Activated T-cell treated with anti-CD3 and anti-CD28 coated beads, Interleukin-2, amount 50 U/mL, for 72 hours (primary cell): ENCODE measurements at places on chromosomes 5 and 9. TPM values are rescaled to one million over a fixed set of nuclear protein-coding genes. Genes with fewer than 3 reads are reported as not detected.

DNA sequence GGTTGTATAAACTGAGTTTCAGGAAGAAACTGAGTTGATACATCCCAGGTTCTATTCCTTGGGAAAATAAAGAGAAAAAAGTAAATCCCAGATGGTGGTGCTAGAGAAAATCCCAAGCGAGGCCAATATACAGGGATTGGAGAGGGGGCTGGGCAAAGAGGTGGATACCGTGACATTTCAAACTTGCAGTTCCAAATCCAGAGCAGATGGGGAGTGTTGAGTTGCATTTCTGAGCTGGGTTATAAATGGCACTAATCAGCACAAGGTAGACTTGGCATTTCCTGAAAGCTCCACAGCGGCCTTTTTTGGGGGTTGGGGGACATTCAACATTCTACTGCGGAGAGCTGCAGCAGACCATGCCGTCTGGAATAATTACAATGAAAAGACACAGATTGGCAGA is 224.4 kb downstream of the NXNL2 start:
- DNase-seq, result no peak
- peaks cover 42% of the 10 kb centered on the region for H3K27me3 ChIP-seq
- no peaks in the 10 kb centered on the region for H3K4me1 ChIP-seq
- H3K36me3 ChIP-seq, result no peaks in the 10 kb centered on the region

- peak overlapping the region; percentile 73 for H3K27ac ChIP-seq
- no peak for DNase-seq
- H3K4me3 ChIP-seq, result peak overlapping the region; percentile 42
- peaks cover 15% of the 10 kb centered on the region for H3K36me3 ChIP-seq
These were observed 6.3 kb upstream of the GZMA start for GRCh38 chr5:55096182-55096581.

- H3K36me3 ChIP-seq, result no peaks in the 10 kb centered on the region
- H3K27me3 ChIP-seq, result no peaks in the 10 kb centered on the region
- DNase-seq, result no peak
- peaks cover 20% of the 10 kb centered on the region for H3K4me1 ChIP-seq
These were observed 52.8 kb downstream of the ARL15 start for GRCh38 chr5:54257366-54258118.

CER1 gene
- total RNA-seq, result not detected

GRCh38 chr5:159402856-159403255 is 72.6 kb upstream of the IL12B start:
- H3K36me3 ChIP-seq, result no peaks in the 10 kb centered on the region
- peaks cover 54% of the 10 kb centered on the region for H3K27me3 ChIP-seq
- DNase-seq, result no peak
- no peaks in the 10 kb centered on the region for H3K4me1 ChIP-seq
- no peak overlapping the region for H3K27ac ChIP-seq

USP20 gene
- total RNA-seq, result 74.4 TPM

- no peaks in the 10 kb centered on the region for H3K4me1 ChIP-seq
- H3K36me3 ChIP-seq, result peaks cover 3% of the 10 kb centered on the region
- DNase-seq, result no peak
These were observed 28.8 kb upstream of the CAVIN4 start for GRCh38 chr9:100549048-100549447.

- H3K4me3 ChIP-seq, result no peak overlapping the region
- H3K36me3 ChIP-seq, result no peaks in the 10 kb centered on the region
- no peaks in the 10 kb centered on the region for H3K27me3 ChIP-seq
- DNase-seq, result no peak
- no peak overlapping the region for H3K27ac ChIP-seq
These were observed 29.6 kb downstream of the SPRY4 start for GRCh38 chr5:142295084-142295758.

DNA sequence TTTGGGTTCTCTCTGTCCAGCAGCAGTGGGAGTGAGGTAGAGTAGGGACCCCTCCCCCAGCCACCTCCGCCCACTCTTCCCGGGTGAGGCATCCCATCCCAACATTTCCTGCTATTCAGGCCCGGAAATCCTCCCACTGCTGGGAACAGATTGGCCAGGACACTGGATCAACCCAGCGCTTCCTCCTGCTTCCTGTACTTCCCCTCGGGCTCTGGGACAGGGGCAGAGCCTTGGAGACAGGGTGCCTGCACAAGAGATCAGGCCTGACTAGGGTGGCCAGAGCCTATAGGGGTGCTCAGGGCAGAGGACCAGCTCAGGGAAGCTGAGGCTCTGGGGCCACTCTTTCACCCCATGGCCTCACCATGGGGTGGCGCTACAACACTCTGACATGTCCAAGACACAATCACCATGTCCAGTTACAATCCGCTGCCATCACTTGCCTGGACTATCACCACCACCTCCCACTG is 14.5 kb downstream of the SH2D3C start:
- no peak overlapping the region for H3K4me3 ChIP-seq
- peaks cover 61% of the 10 kb centered on the region for H3K4me1 ChIP-seq
- no peak for DNase-seq

GRCh38 chr5:43034591-43034968 is 5.5 kb downstream of the ANXA2R start:
- H3K27me3 ChIP-seq, result no peaks in the 10 kb centered on the region
- DNase-seq, result no peak
- H3K4me3 ChIP-seq, result peak overlapping the region; percentile 10
- peak overlapping the region; percentile 15 for H3K27ac ChIP-seq
- H3K36me3 ChIP-seq, result peaks cover 2% of the 10 kb centered on the region

- no peak overlapping the region for H3K27ac ChIP-seq
- no peaks in the 10 kb centered on the region for H3K4me1 ChIP-seq
- no peaks in the 10 kb centered on the region for H3K36me3 ChIP-seq
- DNase-seq, result no peak
These were observed 9.9 kb downstream of the SEPTIN8 start for GRCh38 chr5:132767150-132767549.

- DNase-seq, result no peak
- H3K27ac ChIP-seq, result no peak overlapping the region
- H3K4me3 ChIP-seq, result no peak overlapping the region
These were observed 9.8 kb upstream of the CPLX2 start for GRCh38 chr5:175861337-175862130.

MRPL50 gene
- total RNA-seq, result 11.6 TPM

- no peaks in the 10 kb centered on the region for H3K4me1 ChIP-seq
- no peak overlapping the region for H3K27ac ChIP-seq
- no peak overlapping the region for H3K4me3 ChIP-seq
- H3K27me3 ChIP-seq, result peaks cover 29% of the 10 kb centered on the region
- peaks cover 4% of the 10 kb centered on the region for H3K36me3 ChIP-seq
- DNase-seq, result no peak
These were observed 5.3 kb downstream of the FBN2 start for GRCh38 chr5:128532776-128533175.

PCDHB5 gene
- not detected for total RNA-seq

- DNase-seq, result no peak
- no peaks in the 10 kb centered on the region for H3K4me1 ChIP-seq
- peak overlapping the region; percentile 39 for H3K4me3 ChIP-seq
- H3K27me3 ChIP-seq, result peaks cover 31% of the 10 kb centered on the region
- H3K27ac ChIP-seq, result no peak overlapping the region
These were observed 6.5 kb downstream of the ADAMTS13 start for GRCh38 chr9:133428617-133429101.

- no peak for DNase-seq
- no peaks in the 10 kb centered on the region for H3K36me3 ChIP-seq
- H3K27me3 ChIP-seq, result no peaks in the 10 kb centered on the region
- H3K27ac ChIP-seq, result no peak overlapping the region
- no peak overlapping the region for H3K4me3 ChIP-seq
These were observed 668.3 kb downstream of the DNAH5 start for GRCh38 chr5:13276156-13276555.

APBA1 gene
- 0.74 TPM for total RNA-seq

DNA sequence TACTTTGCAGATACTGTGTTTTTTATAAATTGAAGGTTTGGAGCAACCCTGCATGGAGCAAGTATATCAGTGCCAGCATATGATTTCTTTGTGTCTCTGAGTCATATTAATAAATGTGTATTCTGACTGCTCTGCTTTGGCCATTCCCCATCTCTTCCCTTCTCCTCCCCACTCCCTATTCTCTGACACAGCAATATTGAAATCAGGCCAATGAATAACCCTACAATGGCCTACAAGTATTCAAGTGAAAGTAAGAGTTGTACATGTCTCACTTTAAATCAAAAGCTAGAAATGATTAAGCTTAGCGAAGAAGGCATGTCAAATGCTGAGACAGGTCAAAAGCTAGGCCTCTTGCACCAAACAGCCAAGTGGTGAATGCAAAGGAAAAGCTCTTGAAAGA is 82.2 kb upstream of the TLX3 start:
- no peak overlapping the region for H3K4me3 ChIP-seq
- H3K27me3 ChIP-seq, result peaks cover 1% of the 10 kb centered on the region
- H3K36me3 ChIP-seq, result no peaks in the 10 kb centered on the region
- H3K4me1 ChIP-seq, result no peaks in the 10 kb centered on the region

DNA sequence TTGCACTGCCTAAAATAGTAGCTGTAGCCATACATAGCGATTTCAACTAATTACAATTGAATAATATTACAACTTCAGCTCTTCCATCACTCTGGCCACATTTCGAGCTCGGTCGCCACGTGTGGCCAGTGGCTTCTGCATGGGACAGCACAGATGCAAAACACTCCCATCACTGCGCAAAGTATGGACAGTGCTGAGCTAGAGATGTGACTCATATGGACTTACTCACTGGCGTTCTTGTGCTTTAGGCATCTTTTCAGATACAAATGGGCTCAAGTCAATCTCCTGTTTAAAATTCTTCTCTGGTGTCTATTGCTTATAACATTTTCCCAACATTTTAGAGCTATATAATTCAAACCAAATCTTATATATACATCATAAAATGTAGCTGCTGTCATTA is 222.7 kb downstream of the ELAVL2 start:
- no peaks in the 10 kb centered on the region for H3K27me3 ChIP-seq
- H3K27ac ChIP-seq, result no peak overlapping the region
- no peak for DNase-seq

APBB3 gene
- 38.2 TPM for total RNA-seq

GRCh38 chr5:143237664-143238063 is 165.8 kb downstream of the NR3C1 start:
- no peak for DNase-seq
- H3K36me3 ChIP-seq, result no peaks in the 10 kb centered on the region
- no peaks in the 10 kb centered on the region for H3K4me1 ChIP-seq
- no peak overlapping the region for H3K4me3 ChIP-seq
- H3K27me3 ChIP-seq, result no peaks in the 10 kb centered on the region

DNA sequence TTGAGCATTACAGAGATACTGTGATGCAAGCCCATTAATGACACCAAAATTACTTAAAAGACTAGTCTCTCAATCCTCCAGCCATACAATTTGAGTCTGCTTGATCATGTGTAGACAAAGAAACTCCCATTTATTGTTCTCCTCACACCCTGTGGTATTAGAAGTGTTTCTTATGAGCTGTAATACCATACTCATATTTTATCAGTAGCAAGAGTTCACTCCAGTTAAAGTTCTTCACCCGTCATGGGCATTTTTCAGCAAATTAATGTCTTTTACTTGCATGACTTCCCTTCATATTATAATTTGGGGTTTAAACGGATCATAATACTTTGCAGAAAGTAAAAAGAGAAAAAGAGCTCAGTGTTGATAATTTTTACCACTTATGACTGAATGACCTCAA is 242.9 kb downstream of the BNC2 start:
- no peaks in the 10 kb centered on the region for H3K4me1 ChIP-seq
- no peak for DNase-seq
- H3K36me3 ChIP-seq, result no peaks in the 10 kb centered on the region
- H3K4me3 ChIP-seq, result no peak overlapping the region

- no peak for DNase-seq
- no peak overlapping the region for H3K4me3 ChIP-seq
- no peaks in the 10 kb centered on the region for H3K4me1 ChIP-seq
- H3K36me3 ChIP-seq, result no peaks in the 10 kb centered on the region
- no peak overlapping the region for H3K27ac ChIP-seq
These were observed 1352.0 kb upstream of the NUDT12 start for GRCh38 chr5:104914536-104915070.

GRCh38 chr5:139822553-139823425 is 27.2 kb downstream of the PSD2 start:
- H3K4me1 ChIP-seq, result no peaks in the 10 kb centered on the region
- H3K4me3 ChIP-seq, result no peak overlapping the region

- H3K27me3 ChIP-seq, result no peaks in the 10 kb centered on the region
- no peaks in the 10 kb centered on the region for H3K4me1 ChIP-seq
- DNase-seq, result no peak
- no peak overlapping the region for H3K27ac ChIP-seq
- no peak overlapping the region for H3K4me3 ChIP-seq
These were observed 63.4 kb downstream of the AUH start for GRCh38 chr9:91298311-91298710.

- H3K27ac ChIP-seq, result no peak overlapping the region
- peaks cover 1% of the 10 kb centered on the region for H3K36me3 ChIP-seq
- peaks cover 17% of the 10 kb centered on the region for H3K27me3 ChIP-seq
- H3K4me3 ChIP-seq, result no peak overlapping the region
- DNase-seq, result no peak
- H3K4me1 ChIP-seq, result no peaks in the 10 kb centered on the region
These were observed 171.7 kb downstream of the ZNF608 start for GRCh38 chr5:124574521-124575436.

GRCh38 chr5:181259283-181259682 is 1.7 kb downstream of the TRIM52 start:
- no peak for DNase-seq
- H3K4me3 ChIP-seq, result peak overlapping the region; percentile 92
- peak overlapping the region; percentile 44 for H3K27ac ChIP-seq
- peaks cover 57% of the 10 kb centered on the region for H3K4me1 ChIP-seq
- H3K27me3 ChIP-seq, result no peaks in the 10 kb centered on the region

GRCh38 chr5:172866802-172867748 is 33.0 kb downstream of the ERGIC1 start:
- no peak for DNase-seq
- no peaks in the 10 kb centered on the region for H3K27me3 ChIP-seq
- no peak overlapping the region for H3K27ac ChIP-seq
- peaks cover 24% of the 10 kb centered on the region for H3K4me1 ChIP-seq
- no peaks in the 10 kb centered on the region for H3K36me3 ChIP-seq

PCDHGB3 gene
- total RNA-seq, result 0.19 TPM

INSYN2B gene
- total RNA-seq, result not detected

DNA sequence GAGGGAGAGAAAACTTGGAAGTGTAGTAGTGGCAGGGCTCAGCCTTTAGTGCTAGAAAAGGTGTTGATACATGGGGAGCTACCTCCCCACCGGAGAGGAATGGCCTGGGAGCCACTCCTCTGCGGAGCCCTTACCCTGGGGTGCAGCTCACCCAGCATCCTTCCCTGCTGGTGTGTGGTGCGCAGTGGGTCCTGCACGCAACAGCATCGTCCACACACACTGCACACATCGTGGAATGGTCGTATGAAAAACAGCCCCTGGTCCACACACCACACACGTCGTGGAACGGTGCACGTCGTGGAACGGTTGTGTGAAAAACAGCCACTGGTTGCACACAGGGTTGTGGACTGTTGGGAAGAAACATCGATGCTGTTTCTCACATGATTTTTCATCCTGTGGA is 16.1 kb upstream of the AHRR start:
- peaks cover 9% of the 10 kb centered on the region for H3K4me1 ChIP-seq
- H3K27ac ChIP-seq, result no peak overlapping the region
- no peak for DNase-seq
- peaks cover 1% of the 10 kb centered on the region for H3K36me3 ChIP-seq
- H3K27me3 ChIP-seq, result no peaks in the 10 kb centered on the region

CDH9 gene
- total RNA-seq, result not detected

DNA sequence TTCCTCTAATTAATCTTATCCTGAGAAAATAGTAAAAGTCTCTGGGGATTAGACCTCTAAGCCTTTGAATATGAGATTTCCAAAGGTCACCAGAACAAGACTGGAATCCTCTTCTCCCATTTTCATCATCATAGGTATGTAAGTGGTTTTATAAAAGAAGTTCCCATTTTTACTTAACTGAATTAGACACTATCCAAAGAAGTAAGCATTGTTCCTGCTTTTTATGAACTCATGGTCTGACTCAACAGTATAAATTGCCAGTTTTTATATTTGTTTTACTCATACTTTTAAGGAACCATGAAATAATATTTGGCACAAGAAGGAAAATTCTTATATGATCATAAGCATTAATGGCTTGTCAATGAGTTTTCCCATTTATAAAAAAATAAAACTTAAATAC is 167.1 kb upstream of the ADRA1B start:
- DNase-seq, result no peak
- no peak overlapping the region for H3K4me3 ChIP-seq
- peaks cover 3% of the 10 kb centered on the region for H3K36me3 ChIP-seq
- H3K4me1 ChIP-seq, result no peaks in the 10 kb centered on the region
